ENCODE measurements at places on chromosomes 4 and X.
A peak's percentile ranks its signal among the peaks of the same experiment; 100 is the strongest.

DNA sequence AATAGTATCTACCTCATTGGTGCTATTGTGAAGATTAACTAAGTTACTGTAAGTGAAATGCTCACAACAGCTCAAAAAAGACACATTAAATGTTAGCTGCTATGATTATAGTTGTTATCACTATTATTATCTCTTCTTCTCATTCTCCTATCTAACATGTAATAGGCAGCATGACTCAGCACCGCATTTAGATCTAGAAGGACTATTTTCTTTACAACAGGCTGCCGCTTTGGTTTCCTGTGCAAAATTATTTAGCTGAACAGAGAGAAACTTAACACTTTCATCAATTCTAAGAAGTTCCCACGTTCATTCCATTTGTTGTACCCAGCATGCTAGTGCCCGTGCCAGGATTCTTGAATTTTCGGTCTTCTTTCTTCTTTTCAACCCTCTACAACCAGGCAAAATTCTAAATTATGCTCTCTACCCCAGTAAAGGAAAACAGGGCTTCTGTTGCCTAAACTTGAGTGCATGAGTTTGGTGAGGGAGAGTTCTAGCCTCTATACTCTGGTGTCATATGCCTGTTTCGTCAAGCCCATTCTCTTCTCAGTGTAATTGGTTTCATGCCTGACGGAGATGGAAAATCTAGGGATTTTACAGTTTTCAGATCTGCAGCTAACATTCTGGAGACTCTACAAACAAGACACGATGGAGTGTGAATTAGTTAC lies 378.9 kb downstream of the PPP1R2C start:
- DNase-seq, result no peak

GRCh38 chr4:87911252-87911774 lies 64.2 kb upstream of the SPP1 start:
- DNase-seq, result no peak

DNA sequence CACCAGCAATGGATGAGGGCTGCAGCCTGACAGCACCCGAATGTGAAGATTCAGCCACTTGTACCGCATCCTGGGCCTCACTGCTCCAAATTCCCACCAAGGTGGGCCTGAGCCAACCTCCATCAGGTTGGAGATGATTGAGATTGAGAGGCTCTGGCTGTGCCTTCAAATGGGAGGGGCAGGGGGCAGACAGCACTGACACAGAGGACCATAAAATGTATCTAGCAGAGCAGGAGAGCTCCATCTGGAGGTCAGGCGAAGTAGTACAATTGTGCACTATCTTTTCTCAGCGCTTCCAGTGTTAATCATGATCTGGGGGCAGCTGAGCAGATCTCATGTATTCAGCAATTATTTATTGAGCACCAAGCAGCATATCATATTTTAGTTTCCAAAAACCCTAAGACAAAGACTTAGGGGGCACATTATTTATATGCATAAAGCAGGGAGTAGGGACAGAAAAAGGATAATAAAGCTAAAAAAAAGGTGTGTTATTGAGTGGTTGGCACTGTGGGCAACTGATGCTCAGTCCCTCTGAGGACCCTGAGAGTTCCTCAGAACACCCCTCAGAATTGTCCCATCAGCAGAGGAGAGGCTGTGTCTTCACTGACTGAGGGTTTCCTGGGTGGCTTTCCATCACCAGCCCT lies 31.6 kb upstream of the C1QTNF7 start:
- peak; percentile 12 for DNase-seq

- DNase-seq, result no peak
These were observed 35.7 kb upstream of the INTS6L start for GRCh38 chrX:135484641-135485289.

DNA sequence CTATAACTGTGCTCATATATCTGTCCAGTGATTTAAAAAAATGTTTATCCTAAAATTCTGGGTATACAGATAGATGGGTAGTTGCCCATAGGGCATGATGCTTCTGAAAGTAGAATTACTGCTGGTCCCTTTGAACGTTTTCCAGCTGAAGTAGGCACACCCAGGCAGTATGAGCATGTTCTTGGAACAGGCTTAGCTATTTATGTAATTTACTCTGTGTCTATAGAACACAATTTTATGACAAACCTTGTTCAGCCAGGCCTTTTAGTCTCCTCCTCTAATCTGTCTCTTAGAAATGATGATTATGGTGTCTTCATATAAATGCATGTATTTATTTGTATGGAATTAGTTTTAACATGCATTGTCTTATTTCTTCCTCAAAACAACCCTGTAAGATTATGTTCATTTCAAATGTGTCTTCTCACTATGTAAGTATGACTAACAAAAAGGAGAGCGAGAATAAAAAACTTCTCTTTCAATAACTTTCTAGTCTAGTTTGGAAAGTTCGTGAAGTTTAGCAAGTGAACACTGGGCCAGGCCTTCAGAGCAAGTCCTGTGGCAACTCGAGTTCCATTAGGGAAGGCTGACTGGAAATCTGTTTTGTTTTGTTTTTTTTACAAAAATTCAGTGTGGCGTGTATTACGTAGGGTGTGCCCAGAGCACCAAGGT lies 142.0 kb downstream of the AFF1 start:
- DNase-seq, result no peak

- no peak for DNase-seq
These were observed 10.2 kb downstream of the UBE2D3 start for GRCh38 chr4:102817021-102817605.

- no peak for DNase-seq
These were observed 18.8 kb upstream of the CHRNA9 start for GRCh38 chr4:40316333-40316781.

DNA sequence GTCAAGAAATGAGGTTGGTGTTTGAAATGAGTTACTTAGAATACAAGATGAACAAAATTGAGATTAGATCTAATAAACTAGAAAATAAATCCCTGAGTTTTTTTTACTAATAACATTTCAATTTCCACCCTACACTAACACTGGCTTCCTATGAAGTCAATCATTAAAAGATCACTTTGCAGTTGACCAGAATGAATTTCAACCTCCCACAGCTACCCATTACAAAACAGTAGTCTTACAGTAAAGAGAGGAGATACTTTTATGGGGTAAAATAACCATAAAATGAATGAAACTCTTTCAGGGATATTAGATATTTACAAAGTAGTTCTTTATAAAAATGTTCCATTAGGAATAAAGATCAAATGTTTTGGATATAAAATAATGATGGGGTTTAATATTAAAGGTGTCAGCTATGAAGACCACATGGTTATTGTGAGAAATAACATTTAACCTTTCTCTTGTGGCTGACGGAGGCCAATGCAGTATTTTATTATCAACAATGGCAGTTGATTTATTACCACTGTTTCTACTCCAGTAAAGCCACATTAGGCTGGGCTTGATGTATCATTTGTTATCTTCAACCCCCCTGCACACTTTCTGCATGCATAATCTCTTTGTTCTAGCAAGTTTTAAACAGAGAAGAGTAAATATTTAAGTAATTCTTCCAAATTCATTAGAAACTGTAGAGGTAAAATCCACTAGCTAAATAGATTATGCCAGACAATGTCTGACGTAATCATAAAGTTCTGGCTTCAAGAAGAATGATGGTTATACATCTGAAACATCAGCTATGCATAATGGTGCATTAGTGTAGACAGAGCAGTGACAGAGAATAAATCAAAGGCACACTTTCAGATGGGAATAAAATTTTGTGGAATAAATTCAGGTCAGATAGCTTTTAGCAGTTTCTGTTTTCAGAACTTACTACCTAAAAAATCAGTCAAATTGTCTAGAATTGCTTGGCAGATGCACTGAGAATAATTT lies 516.6 kb downstream of the PCDH18 start:
- no peak for DNase-seq

- no peak for DNase-seq
These were observed 68.4 kb downstream of the AR start for GRCh38 chrX:67612231-67612630.

GRCh38 chr4:10625131-10625530 lies 59.4 kb downstream of the CLNK start:
- DNase-seq, result no peak

- DNase-seq, result no peak
These were observed 58.6 kb downstream of the DDX60L start for GRCh38 chr4:168421671-168422070.

GRCh38 chrX:12962041-12962504 lies 12.8 kb upstream of the TMSB4X start:
- no peak for DNase-seq

DNA sequence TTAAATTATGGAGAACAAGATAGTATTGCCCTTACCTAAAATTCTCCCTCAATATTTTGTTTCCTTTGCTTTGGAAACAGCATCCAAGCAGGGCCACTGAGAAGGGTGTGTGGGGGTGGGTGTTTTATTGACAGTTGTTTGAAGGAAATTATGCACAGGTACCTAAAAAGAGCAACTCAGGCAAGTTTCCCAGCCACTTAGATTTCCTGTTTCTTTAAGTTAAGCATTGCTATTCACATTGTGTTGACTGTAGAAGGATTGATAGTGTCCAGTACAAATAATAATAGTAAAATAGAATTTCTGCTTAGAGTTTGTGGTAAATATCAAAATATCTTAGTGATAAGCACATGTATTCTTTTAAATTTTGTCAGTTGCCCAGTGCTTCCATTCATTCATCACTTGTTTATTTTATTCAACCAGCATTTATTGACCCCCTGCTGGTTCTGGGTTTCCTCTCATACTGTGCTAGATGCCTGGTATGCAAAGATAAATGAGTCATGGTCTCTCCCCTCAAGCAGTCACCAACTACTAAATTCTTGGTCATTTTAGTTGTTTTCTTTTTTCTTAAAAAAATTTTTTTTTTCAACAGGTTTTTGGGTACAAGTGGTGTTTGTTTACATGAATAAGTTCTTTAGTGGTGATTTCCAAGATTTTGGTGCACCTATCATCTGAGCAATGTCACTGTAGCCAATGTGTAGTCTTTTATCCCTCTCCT lies 50.0 kb downstream of the GALNT7 start:
- no peak for DNase-seq

DNA sequence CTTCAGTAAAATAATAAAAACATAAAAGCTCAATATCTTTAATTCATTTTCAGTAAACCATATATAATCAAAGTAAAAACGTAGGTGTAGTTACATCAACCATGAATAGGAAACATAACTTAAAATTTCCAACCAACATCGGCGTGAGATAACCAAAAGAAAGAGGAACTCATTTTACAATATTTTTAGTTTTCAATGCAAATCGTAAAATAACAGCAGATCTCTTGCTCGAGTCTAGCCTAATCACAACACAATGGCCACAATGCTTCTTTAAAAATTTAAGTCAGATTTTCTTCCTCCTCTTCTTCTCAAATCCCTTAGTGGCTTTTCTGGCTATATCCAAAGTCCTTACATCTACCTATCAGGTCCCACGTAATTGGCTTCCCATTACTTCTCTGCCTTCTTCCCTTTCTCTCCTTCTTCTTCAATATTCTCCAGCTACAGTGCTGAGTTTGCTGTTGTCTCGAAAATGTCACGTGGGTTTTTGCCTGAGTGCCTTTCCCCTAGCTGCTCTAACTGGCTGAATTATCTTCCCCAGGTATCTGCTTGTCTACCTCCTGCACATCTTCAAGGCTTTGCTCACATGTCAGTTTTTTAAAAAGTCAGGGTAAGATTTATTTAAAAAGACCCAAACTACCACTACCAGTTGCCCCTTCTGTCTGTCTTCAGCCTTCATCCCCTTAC lies 90.9 kb upstream of the BANK1 start:
- DNase-seq, result no peak

DNA sequence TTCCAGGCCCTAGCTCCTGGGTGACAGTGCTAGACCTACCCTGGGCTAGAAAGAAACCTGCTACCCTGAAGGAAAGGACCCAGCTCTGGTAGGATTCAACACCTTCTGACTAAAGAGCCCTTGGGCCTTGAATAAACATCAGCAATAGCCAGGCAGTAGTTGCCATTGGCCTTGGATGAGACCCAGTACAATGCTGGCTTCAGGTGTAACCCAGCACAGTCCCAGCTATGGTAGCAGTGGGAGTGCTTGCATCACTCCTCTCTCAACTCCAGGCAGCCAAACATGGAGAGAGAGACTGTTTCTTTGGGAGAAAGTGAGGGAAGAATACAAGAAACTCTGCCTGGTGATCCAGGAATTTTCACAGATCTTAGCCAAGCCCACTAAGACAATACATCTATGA lies 73.5 kb upstream of the CXorf66 start:
- no peak for DNase-seq

DNA sequence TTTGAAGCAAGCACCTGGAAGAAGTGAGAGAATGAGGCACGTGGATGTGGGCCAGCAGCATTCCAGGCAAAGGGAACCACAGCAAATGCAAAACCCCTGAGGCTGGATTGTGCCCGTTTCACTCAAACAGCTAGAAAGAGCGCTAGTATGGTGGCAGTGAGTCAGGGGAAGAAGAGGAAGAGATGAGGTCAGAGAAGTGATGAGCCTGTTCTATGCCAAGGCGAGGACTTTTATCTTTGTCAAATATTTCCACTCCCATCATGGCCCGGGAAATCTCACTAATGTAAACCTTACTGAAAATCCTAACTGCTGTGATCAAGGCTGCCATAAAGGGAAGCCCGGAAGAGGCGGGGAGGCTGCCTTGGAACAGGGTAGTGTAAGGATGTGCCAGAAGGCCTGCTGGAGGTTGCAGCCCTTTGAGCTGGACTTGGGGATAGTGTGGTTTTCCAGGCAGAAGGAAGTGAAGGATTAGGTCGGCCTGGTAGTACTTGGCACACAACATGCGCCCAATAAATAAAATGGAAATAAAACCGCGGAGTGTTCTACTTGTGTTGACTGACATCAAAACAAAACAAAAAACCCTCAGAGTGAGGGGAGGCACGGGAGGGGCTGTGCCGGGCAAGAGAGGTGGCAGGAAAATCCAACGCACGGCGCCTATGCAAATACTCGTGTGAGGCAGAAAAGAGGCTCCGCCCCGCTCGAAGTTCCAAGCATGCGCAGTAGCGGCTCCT lies 1.2 kb upstream of the CDK16 start:
- DNase-seq, result no peak

DNA sequence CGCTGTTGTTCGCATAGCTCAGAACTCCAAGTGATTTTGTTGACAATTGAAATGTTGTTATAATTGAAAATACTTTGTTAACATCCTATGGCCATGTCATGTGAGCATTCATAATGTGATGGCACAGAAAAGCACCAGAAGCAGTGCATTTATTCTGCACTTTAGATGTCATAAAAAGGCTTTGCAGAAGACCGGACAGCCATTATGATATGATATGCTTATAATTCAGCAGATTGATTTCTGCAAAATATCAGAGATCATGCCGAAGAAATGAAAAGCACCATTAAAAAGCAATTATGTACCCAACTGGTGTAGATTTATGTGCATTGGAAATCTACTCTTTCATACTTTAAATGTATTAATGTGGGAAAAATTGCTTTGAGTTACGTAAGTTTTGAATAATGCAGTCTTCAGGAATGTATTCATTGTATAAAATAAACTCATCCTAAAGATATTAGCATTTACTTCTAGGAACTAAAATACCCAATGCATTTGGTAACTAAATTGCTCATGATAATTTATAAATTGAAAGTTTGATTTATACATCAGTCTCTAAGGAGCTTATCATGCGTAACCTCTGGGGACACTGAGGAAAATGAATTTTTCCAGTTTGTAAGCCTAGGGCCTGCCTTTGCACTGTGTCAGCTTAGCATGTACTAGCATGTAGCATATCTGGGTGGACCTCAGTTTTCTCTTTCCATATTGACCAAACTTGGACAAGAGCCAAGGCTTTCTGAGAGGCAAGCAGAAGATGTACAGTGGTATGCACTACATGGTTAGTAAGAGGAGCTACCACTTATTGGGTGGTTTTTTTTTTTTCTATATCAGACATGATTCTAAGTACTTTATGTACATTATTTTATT lies 43.6 kb downstream of the TLR10 start:
- DNase-seq, result no peak

- DNase-seq, result no peak
These were observed 227.3 kb upstream of the NOCT start for GRCh38 chr4:138788267-138788790.

- DNase-seq, result no peak
These were observed 30.7 kb downstream of the SEPTIN11 start for GRCh38 chr4:76980261-76980660.
